ENCODE measurements at places on chromosomes 16 and 17. TPM values are rescaled to one million over a fixed set of nuclear protein-coding genes. Genes with fewer than 3 reads are reported as not detected.

SLC35G6 gene
- polyA plus RNA-seq: not detected

OVCA2 gene
- polyA plus RNA-seq: 28.7 TPM

DNA sequence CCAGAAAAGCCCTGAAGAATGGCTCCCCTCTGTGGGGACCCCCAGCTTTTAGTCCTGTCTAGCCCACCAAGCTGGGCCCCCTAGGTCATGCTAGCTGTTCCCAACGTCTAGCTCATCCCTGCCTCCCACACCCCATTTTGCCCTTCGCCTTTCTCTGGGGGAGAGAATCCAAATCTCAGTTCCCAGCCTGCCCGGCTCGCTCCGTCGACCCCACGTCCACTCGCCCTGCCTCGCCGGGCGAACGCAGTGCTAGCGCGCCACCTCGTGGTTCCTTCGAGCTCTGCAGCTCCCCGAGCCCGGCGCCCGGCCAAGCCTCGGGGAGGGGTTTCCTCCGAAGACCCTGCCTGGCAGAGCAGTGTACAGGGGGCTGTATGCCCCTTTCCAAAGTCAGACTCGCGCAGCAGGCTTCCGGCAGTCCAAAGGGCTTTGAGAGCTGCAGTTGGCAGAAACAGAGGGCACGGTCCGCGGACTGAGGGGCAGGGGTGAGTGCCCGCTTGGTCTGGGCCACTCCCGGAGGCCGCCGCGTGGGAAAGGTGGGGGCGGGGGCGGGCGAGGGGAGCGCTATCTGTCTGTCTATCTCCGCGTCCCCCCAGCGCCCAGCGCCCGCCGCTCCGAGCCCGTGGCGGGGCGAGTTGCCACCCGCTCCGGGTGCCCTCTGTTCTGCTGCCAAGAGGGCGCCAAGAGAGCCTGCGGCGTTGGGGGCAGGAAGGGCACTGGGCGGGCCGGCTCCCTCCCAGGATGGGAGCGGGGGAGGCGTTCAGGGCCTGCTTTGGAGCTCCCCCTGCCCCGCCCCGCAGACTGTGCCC lies 1.7 kb upstream of the DLX3 start:
- peak; percentile 79 for DNase-seq

GRCh38 chr17:32269377-32269776 lies 3.7 kb downstream of the RHBDL3 start:
- DNase-seq: no peak

DNA sequence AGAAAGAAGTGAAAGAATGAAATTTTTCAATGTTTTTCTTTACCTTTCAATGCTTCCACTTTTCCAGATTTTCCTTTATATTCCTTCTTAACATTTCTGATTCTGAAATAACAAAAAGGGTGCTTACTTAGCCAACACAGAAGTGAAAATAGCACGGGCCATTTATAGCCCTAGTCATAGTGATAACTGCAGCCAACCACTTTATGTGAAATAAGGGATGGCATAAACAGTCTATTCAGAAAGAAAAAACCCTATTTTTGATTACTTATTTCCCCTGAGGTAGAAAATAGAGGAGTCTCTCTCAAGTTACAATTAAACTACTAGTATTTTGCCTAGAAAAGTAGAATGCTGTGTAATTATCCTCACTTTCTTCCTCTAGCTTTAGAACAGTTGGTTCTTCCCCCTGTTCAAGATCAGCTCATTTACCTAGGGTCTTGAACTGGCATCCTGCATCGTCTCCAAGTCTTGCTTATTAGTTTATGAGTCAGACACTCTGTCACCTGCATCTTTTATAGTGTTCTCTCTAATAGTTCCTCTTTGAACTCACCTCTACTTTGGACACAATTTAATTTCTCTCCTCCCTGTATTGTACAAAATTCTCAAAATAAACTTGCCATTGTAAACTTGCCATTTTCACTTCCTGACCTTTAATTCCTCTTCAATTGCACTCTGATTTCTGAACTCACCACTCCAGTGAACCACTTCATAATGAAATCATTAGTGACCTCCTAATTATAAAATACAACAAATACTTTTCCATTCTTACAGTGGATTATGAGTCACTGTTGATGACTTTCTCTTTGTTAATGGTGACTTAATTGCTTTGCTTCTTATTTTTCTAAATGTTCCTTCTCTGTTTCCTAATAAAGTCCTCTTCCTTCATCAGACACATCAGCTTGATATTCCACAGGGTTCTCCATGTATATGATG lies 23.6 kb downstream of the ABCA6 start:
- peak; percentile 54 for DNase-seq

DNA sequence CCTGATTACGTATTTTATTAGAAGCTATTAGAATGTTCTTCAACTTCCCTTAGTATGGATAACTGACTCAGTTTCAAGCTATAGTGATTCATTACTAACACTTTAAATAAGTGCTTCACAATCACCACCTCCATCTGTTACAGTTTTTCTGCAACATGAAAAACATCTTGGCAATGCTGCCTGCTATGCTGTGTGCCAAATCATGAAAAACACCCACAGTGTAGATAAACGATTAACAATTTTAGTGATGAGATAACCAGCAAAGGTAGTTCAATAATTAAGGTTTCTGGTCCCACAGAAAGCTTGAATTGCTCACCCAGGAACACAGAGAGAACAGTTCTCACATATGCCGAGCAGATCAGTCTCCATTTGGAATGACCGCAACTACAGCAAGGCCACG lies 51.4 kb upstream of the SLC25A19 start:
- no peak for DNase-seq

GRCh38 chr16:2857451-2858244 lies at the start of gene PRSS22:
TSS of gene PRSS22 (minus strand) at chr16:2858170. CDS start at chr16:2858104, 66 bp downstream.
- DNase-seq: no peak

ABCA5 gene
- polyA plus RNA-seq: 3.1 TPM

GRCh38 chr17:74872313-74873036 lies at the start of gene FDXR:
TSS of gene FDXR (minus strand) at chr17:74872994. CDS start at chr17:74872944, 50 bp downstream.
- no peak for DNase-seq

CA10 gene
- polyA plus RNA-seq: 10.3 TPM

HBA1 gene
- polyA plus RNA-seq: 289 TPM

DNA sequence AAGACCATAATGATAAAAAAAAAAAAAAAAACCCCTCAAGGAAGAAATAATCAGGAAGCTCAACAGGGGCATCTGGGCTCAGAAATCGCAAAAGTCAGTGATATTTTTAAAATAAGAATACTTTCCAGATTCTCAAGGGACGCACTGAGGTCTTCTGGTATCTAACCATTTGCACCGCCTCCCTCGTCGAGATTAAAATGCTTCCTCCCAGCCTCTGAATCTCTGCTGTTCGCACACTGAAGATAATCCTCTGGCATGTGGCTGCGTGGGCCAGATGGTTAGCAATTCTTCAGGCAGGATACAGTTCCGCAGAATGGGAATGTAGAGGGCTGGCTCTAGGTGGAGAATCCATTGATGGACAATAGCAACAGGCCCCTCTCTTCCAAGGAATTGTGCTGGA lies 211.7 kb upstream of the CDH5 start:
- peak; percentile 57 for DNase-seq

DNA sequence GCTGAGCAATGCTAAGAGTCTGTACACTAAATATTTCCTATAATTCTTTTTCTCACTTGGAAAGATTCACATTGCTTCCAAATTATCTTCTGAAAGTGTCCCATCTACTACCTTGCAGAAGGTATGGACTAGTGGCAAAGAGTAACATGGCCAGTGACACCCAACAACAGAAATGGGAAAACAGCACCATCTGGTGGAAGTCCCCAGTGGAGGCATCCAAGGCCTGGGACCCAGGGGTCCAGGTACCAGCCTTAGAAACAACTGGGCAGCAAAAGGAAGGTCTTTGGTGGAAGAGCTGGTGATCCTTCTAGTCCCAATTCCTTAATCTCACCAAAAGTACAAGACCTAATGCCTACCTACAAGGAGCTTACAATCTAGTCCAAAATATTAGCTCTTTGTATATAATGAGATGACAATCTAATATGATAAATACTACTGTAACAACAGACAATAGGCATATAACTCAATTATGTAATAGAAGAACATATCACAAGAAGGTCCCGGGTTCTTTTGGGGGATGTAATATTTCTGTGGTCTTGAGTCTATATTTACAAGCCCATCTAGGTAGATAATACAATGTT lies 55.3 kb downstream of the SKAP1 start:
- DNase-seq: no peak

- no peak for DNase-seq
Observed at GRCh38 chr16:13378151-13378550, 476.8 kb downstream of the SHISA9 start.

DNA sequence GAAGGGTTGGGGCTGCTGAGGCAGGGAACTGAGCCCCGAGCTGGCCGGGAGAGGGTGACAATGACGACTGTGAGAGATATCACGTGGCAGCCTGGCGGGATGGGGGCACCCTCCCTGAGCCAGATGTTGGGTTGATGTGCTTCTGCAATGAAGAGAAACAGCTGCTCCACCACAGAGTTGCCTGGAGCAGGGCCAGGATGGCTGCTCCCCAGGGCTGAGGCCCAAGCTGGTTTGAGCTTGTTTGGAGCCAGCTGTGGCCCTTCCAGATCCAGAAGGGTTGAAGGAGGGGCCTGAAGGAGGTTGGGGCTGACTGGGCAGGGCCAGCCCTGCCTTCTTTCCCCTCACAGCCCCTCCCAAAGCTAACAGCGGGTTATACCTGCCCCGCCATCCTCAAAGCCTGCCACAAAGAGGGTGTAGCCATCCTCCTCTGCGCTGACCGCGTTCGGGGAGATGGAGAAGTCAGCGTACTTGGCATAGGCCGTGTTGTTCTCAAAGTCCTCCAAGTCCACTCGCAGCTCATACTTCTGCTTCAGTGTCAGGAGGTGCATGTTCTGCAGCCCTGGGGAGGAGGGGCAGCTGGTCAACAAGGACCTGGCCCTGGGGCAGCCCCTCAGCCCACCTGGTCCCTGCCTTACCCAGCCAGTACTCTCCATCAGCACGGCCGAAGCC lies 2.1 kb downstream of the MFAP4 start:
- DNase-seq: no peak

GRCh38 chr16:70692873-70693671 lies 7.2 kb upstream of the MTSS2 start:
- peak; percentile 94 for DNase-seq

- peak; percentile 92 for DNase-seq
Observed at GRCh38 chr17:81523402-81524038, 4.7 kb upstream of the FSCN2 start.

GRCh38 chr16:11283820-11284248 lies 2.7 kb upstream of the PRM1 start:
- DNase-seq: no peak

PABPN1L gene
- 0.41 TPM for polyA plus RNA-seq

GRCh38 chr17:2214047-2214928 lies 89.3 kb downstream of the SMG6 start:
- DNase-seq: no peak

- DNase-seq: no peak
Observed at GRCh38 chr17:12959441-12959840, 58.4 kb downstream of the ELAC2 start.

DNA sequence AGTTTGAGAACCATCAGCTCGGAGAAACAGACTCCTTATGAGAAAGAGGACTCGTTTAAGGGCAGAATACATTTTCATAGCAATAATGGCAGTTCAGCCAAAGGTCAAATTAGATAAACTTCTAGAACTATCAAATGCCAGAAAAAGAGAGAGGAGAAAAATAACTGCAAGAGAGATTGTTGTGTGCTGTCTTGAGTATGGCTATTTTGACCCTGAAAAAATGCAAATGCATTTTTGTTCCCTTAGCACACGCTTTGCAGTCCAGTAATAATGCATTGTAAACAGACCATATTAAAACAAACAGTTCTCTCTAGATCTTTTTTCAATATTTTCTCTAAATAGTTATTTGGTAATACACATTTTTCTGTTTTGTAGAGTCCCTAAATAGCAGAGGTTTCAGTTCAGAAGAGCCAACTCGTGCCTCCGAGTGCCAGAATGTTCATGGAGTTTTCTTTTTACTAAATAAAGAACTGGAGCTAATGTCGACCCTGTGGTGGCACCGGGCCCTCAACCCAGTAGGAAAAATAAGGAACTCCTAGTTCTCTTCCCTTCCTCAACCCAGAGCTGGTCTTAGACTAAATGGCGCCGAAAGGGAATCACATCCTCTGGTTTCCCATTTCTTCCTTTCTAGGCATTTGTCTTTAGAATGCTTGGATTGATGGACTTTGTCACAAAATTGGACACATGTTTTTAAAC lies 298.0 kb downstream of the MAP2K4 start:
- DNase-seq: no peak
